ENCODE measurements at places on chromosomes 2 and 18.

DNA sequence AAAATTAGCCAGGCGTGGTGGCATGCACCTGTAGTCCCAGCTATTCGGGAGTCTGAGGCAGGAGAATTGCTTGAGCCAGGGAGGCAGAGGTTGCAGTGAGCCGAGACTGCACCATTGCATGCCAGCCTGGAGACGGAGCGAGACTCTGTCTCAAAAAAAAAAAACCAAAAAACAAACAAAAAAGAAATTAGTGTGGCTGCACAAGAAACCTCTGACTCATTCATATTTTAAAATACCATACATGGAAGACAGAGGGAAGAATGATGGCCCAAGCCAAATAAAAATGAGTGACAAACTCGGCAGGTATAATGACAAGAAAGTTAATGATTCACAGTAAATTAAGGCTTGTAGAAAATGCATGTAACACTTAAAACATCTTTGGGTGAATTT is 875.8 kb downstream of the EPHA4 start:
- DNase-seq: no peak

GRCh38 chr2:204180649-204181048 is 244.1 kb downstream of the ICOS start:
- DNase-seq: no peak

DNA sequence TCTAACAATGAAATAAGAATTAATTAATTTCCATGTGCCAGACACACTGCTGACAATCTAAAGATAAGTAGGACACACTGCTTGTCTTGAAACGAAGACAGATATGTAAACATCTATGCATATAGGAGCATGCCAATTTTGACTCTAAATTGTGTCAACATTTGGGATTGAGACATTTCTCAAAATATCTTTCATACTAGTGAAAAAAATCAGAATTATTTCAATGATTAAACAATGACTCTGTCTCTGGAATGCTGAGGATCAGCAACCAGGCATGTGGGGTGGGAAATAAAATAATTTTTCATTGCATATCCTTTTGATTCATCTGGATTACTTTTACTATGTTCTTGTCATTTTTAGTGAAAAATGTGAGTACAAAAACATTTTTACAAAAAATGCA is 262.6 kb upstream of the SYT4 start:
- DNase-seq: no peak

- DNase-seq: no peak
These were observed 40.6 kb upstream of the FZD5 start for GRCh38 chr2:207810200-207810788.

DNA sequence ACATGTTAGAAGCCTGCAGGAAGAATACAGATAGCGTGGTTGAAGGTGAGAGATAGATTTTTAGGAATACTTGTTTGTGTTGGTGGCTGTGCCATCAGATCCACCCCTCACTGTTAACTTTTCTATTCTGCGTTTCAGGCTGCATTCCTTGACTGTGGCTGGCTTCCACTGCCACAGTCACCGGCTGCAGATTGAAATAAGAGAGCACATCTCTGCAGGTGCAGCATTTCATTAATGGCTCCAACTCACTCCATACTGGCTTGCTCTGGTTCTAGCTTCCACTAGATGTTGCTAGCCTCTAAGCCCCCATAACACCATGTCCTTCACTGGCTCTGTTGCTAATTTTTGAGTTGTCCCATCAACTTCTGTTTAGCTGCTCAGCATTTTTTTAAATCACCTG is 286.5 kb downstream of the CPS1 start:
- DNase-seq: no peak

DNA sequence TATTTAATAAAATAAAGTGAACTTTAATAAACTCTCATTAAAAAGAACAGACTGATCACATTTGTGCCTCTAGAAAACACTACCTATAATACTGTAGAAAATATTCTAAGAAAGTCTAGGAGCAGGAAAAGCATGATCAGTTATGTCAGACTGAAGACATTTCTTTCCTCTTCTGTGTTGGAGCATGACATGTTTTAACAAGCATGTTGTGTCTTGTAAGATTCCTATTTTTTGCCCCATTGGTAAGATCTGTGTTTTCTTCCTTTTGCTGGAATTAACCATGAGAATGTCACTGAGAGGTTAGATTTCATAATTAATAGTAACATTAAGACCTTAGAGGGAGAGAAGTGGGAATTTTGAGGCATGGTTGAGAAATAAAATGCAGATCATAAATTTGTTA is 27.7 kb downstream of the LAMA3 start:
- no peak for DNase-seq

GRCh38 chr2:112110966-112111365 is 27.2 kb upstream of the FBLN7 start:
- DNase-seq: no peak

DNA sequence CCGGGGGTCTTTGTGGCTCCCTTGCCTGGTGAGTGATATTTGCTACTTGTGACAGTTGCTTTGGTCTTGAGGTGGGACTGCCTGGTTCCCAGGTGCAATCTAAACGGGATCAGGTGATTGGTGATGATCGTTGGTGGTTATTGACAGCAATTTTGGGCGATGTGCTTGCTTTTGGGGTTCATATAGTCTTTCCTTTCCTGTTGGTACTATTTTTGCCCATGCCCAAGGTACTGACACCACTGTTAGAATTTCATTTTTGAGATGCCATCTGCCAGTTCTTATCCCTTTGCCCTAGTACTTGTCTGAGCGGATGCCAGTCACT is 573 bp downstream of the WDR7 start:
- DNase-seq: no peak

DNA sequence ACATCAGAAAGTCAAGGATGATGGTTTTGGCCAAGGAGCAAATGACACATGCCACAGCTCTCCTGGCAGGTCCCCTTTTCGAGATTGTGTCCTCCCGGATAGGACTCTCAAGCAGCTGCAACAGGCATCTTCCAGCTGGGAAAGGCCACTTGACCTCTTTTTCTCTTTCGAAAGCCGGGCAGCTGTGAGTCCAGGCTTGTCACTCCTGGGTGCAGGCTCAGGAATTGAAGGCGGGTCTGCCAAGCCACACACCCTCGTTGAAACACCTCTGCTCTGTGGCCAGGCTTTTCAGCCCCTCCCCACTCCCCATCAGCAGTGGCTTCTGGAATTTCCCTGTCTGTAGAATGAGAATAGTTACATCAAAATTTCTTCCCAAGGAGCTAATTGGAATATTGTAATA is 98.0 kb downstream of the CCDC138 start:
- no peak for DNase-seq

DNA sequence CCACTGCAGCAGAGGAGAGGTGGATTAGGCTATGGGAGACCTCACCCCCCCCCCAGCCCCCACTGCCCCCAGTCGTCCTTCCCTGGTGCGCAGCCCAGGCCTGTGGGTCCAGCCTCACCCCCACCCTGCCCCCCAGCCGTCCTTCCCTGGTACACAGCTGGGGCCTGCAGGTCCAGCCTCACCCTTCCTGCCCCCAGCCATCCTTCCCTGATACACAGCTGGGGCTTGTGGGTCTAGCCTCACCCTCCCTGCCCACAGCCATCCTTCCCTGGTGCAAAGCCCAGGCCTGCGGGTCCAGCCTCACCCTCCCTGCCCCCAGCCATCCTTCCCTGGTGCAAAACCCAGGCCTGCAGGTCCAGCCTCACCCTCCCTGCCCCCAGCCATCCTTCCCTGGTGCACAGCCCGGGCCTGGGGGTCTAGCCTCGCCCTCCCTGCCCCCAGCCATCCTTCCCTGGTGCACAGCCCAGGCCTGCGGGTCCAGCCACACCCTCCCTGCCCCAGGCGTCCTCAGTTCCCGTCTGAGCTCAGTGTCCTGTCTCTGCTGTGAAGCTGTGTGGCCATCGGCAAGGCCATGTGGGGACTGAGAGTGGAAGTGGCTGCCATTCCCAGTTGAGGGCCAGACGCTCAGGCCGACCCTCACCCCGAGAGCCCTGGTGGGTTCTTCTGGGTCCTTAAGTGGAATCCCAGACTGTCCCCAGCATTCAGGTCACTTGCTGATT is 86.8 kb upstream of the SNTG2 start:
- DNase-seq: no peak

- no peak for DNase-seq
These were observed 103.6 kb upstream of the AGAP1 start for GRCh38 chr2:235390108-235390815.

- no peak for DNase-seq
These were observed 36.2 kb downstream of the CCDC178 start for GRCh38 chr18:33404244-33404873.

DNA sequence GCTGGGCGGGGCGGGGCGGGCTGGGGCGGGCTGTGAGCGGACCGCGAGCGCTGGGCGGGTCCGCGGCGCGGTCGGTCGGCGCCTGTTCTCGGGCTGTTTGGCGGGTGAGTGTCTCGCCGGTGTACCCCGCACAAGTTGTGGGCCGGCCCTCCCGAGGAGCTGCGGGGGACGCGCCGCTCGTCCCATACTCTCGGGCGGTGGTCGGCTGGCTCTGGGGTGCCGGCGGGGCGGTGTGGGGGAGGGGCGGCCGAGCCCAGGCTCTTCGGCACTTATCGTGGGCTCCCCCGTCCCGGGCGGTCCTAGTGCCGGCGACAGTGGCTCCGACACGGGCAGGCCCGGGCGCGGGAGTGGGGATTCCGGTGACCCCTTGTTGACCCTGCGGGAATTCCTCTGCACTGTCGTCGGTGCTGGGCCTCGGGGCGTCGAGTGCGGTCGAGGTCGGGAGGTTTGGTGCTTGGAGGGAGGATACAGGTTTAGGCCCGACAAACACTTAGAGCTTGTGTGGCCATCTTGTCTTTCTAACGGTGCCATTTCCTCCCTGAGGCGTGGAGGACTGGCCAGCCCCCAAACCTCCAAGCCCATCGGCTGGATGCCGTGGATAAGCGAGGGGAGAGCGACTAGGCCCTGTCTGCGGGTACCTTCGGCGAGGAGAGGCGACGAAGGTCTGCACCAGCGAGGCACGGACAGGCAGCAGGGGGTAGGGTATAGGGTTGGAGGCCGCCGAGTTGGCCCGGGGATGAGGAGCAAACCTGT is at the start of gene SEPTIN2:
SEPTIN2 (plus strand) TSS at position 47 of the 753 bp plus-strand sequence. CDS start 8,308 bp downstream, outside the sequence.
- peak; percentile 39 for DNase-seq

- DNase-seq: no peak
These were observed 66.3 kb downstream of the NBAS start for GRCh38 chr2:15494877-15495276.

GRCh38 chr18:24027156-24027827 is 12.7 kb downstream of the TTC39C start:
- DNase-seq: no peak

DNA sequence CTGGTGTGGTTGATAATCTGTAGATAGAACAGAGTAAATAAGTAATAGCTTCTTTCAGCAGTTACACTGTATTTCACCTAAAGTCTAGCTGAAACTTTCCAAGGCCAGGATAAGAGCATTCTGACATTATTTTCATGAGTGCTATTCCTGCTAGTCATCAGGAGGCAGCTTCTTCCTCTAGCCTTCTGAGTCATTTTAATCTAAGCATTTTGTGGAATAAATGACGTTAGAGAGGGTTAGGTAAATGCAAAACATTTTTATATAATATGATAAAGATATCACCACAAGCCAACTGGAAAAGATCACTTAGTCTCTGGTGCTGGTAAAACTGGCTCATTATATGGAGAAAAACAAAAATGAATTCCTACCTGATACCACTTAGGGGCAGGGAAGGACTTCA is 138.5 kb downstream of the MEP1B start:
- DNase-seq: no peak

- DNase-seq: no peak
These were observed 24.5 kb downstream of the ELAC1 start for GRCh38 chr18:50992351-50992762.

Measured in NCI-H2081 (cell line).